Activated CD4-positive, alpha-beta T cell treated with anti-CD3 and anti-CD28 coated beads, Interleukin-2, amount 50 U/mL, for 4 hours (primary cell): ENCODE measurements at places on chromosomes 1 and 21.
A peak's percentile ranks its signal among the peaks of the same experiment; 100 is the strongest.

DNA sequence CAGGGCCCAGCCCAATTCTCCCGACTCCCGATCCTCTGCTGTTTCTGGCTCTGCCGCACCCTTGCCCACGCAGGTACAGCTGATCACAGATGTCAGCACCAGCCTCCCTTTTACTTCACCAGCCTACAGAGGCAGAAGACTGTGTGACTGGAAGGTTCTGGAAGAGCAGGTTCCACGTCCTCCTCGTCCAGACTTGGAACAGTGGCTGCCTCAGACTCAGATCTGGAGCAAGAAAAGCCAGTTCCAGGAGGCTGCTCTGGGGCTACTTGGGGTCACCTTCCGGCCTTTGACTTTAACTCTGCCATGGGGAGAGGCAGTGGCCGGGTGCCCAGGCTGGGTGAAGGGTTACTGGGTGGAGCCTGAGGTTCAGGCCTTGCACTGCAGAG lies 16.1 kb upstream of the KLHDC7A start:
- no peak for DNase-seq

DNA sequence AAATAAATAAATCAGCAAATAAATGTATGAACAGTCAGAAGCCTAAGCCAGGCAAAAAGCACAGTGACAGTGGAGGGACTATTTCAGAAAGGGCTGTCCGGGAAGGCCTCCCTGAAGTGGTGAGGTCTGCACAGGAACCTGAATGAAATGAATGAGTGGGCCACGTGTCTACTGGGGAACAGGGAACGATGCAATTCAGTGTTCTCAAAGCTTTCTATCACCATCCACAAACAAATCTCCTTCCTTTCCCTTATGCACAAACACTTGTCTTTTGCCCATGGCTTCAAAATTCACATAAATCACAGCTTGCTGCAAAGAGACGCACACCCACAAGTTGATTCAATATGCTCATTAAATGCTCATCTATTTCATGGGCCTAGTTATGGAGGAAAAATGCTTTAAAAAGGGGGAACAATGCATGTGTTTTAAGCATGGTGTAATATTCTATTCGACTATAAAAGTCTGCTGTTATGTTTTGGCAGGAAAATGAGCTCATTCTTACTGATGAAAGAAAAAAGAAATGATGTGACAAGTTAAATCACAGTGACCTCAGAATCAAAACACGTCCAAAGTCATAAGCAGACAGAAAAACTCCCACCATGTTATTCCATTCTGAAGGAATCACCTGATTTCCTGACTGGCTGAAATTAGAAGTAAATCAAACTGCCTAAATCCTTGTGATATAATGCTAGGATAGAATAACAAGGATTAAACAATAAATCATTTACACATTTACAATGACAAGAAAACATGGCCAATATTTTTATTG lies 21.6 kb downstream of the URB1 start:
- no peak for DNase-seq

DNA sequence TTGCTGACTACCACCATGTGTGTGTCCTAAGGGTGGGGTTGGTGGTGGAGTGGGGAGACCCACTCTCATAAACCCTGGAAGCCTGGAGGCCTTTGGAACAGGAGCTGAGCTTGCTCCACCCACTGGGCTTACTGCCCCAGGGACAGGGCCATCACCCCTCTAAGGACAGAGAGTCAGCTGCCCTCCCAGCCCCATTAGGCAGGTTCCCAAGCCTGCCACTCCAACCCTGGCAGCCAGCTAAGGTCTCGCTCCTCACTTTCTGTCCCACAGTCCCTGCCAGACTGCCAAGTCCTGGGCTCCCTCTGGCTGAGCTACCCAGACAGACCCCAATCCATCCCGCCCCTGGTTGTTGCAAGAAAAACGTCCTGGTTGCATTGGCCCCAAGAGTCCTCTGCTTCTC lies 3.8 kb downstream of the NT5C1A start:
- no peak for DNase-seq

- no peak for DNase-seq
Observed at GRCh38 chr1:24443241-24443656, 27.6 kb downstream of the NIPAL3 start.

GRCh38 chr21:32412162-32413014 lies at the start of gene EVA1C:
EVA1C (plus strand) TSS chr21:32412706; CDS start chr21:32412854, 148 bp downstream.
- peak; percentile 79 for DNase-seq

- DNase-seq: peak; percentile 52
Observed at GRCh38 chr1:117674521-117675400, 68.9 kb downstream of the TENT5C start.

DNA sequence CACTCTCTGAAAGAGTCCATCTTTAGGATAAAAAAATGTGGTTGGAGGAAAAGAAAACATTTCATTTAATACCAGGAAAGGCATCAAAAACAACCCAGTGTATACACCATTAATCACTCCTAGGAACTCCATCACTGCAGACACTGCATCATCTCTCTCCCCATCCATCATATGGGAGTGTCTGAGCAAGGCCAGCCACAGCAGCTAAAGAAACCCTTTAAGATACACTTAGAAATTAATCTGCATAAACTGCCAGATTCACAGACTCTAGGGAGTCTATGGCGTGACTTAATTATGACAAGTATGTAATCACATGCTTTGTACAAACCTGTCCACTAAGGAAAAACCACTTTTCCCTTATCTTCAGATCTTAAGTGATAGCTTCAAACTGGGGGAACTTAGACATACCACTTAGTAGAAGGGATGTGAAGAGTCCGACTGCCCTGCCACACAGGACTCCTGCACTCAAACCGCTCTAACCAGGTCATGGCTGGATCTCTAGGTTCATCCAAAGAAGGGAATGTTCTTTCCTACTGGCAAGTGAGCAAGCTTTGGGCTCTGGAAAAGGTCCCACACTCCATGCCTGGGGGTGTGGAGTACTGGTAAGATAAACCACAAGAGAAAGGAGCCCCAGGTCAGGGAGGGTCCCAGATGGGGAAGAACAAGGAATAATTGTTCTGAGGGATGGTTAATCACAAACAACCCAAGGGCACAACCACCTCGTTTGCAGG lies 61.0 kb upstream of the C8B start:
- DNase-seq: no peak

GRCh38 chr1:7319196-7319595 lies 451.9 kb upstream of the VAMP3 start:
- no peak for DNase-seq

DNA sequence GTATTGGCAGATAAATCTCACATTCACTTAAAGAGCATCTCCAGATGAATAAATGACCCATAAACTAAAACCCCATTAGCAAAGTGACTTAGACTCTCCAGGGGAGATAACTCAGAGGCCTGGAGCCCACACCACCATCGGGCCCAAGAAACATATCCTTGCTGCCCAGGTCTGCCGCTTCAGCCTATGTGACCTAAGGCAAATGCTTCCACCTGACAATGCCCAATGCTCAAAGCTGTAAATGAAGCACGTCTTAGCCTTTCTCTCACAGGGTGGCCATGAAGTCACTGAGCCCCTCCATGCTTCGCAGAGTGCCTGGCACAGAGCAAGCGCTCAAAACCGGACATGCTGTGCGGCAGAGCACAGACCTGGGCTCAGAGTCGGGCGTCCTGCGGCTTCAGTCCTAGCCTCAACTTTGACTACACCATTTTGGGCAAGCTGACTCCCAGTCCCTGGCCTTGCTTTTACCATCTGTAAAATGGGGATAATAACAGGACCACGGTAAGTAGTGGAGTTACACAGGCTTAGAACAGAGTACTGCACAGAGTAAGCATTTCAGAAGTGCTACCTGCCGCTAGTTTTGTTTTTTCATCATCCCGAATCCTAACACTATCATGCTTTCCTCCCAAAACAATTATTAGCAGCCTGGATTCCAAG lies 23.7 kb downstream of the NOL9 start:
- no peak for DNase-seq

DNA sequence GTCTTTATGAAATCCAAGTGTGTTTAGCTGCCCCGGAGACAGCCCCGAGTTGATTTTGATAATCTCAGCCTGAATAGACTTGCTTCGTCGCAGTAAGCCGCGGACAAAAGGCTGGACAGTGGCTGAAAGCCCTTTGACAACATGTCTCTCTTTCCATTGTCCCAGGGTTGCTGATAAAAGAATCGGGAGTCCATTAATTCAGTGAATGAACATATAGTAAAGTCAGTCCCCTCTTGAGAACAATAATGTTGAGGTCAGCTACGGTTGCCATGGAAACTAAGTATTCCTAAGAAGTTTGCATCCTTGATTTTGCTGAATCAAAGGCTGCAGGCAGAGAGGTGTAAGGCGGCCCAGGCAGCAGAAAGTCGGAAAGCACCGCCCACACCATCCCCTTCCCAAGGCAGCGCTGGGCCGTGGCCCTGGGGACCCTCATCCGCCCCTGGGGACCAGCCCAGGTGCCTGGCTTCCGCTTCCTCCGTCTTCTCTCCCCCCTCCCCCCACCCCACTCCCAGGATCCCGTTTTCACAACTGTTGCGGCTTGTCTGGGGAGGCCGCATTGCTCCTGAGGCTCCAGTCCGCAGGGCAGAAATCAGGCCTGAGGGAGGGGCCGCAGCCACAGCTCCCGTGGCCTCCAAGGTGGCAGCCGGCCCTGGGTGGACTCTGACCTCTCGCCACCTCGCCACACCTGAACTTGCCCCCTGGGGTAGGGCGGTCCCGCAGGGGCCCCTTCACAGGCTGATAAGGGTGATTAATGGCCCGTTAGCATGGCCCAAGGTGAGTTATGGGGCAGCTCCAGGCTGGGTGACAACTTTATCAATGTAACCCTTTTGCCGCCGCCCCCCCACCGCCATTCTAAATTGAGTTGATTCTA lies 180.9 kb downstream of the PRDM16 start:
- DNase-seq: no peak

- DNase-seq: peak; percentile 72
Observed at GRCh38 chr1:44808063-44808937, at the start of gene BTBD19. BTBD19 (plus strand) TSS chr1:44808523; CDS start chr1:44808821, 298 bp downstream.

GRCh38 chr1:10830961-10831668 lies 34.7 kb upstream of the CASZ1 start:
- no peak for DNase-seq

- DNase-seq: no peak
Observed at GRCh38 chr1:167791281-167792187, 69.8 kb downstream of the MPZL1 start.

DNA sequence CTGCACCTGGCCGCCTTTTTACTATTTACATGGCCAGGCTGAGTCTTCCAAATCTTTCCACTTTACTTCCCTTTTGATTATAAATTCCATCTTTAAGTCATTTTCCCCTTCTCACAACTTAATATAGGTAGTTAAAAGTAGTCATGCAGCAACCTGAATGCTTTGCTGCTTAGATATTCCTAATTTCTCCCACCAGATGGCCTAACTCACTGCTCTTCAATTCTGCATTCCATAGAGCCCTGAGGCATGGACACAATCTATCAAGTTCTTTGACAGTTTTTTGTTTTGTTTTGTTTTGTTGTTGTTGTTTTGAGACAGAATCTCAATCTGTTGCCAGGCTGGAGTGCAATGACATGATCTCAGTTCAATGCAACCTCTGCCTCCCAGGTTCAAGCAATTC lies 21.7 kb upstream of the FAAH start:
- DNase-seq: no peak

GRCh38 chr1:218546314-218546713 lies 201.2 kb downstream of the TGFB2 start:
- DNase-seq: no peak

GRCh38 chr1:167893798-167894197 lies 20.1 kb downstream of the ADCY10 start:
- no peak for DNase-seq

- no peak for DNase-seq
Observed at GRCh38 chr1:44605914-44606615, 68.2 kb downstream of the TMEM53 start.

DNA sequence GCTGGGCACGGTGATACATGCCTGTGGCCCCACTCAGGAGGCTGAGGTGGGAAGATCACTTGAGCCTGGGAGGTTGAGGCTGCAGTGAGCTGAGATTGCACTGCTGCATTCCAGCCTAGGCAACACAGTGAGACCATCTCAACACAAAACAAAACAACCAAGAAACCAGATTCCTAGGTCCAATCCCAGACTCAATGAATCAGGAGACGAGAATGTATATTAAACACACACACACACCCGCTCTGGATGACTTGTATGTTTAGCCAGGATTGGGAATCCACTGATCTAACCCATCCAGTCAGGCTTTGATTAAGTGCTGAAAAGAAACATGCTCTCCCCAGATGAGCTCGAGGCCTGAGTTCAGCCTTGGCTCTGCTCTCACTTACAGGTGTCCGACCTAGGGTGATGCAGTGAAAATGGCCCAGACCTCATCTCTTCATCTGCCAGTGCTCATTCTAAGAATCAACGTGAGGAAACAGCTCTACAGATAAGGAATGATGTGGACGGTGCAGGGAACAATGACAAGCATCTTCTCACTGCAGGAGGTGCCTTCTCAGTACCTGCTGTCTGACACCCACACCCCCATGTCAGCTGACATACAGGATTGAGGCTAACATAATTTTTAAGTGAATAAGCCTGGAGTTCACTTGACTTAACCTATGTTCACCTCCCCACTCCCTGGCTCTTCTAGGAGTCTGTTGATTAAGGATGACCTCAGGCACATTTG lies 15.3 kb upstream of the SRSF4 start:
- no peak for DNase-seq

DNA sequence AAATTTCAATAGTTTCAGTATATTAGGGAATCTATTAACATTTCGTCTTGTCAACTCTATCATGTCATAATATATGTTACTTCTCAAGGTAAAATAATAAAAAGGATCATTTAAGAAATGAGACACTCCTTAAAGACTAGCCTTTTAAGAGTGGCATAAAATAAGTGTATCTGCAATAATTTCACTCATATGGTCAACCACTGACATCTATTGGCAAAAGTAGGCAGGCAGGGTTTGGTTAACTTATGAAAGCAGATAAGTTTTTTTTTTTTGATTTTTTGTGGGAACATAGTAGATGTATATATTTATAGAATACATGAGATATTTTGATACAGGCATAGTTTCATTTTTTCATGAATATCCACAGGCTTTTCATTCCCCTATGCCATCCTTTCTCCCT lies 5.5 kb upstream of the RGS21 start:
- DNase-seq: no peak

DNA sequence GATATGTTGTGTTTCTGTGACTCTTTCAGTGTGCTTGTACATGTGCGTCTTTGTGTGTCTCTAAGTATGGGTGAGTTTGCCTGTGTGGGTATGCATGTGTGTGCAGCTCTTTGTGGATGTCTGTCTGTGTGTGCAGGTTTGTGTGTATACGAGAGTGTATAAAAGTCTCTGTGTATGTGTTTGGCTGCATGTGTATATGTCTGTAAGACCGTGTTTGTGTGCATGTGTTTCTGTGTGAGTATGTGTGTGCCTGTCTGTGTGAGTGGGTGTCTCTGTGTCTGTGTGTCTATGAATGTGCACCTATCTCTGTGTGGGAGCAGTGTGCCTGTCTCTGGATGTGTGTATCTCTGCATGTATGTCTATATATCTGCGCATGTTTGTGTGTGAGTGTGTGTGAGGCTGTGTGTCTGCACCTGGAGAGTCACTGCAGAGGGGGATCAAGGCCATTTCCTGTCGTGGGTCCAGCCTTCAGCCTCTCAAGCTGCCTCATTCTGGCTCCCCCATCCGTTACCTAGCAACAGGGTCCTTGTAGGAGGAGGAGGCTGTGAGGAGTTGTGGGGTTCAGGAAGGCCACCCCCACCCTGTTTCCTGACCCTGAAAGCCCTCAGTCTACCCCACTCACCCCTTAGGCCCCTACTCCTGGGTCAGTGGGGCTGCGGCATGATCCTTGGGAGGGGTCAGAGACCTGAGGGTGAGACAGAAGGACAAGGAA lies 10.4 kb downstream of the FGR start:
- no peak for DNase-seq

- DNase-seq: no peak
Observed at GRCh38 chr1:213179784-213180183, 128.7 kb downstream of the RPS6KC1 start.

GRCh38 chr1:109208394-109208793 lies 5.3 kb upstream of the SARS1 start:
- no peak for DNase-seq

GRCh38 chr1:15158506-15159165 lies 5.1 kb downstream of the TMEM51 start:
- DNase-seq: no peak
